Fibroblast of skin of back (primary cell): ENCODE measurements at places on chromosomes 2 and 18.

DNA sequence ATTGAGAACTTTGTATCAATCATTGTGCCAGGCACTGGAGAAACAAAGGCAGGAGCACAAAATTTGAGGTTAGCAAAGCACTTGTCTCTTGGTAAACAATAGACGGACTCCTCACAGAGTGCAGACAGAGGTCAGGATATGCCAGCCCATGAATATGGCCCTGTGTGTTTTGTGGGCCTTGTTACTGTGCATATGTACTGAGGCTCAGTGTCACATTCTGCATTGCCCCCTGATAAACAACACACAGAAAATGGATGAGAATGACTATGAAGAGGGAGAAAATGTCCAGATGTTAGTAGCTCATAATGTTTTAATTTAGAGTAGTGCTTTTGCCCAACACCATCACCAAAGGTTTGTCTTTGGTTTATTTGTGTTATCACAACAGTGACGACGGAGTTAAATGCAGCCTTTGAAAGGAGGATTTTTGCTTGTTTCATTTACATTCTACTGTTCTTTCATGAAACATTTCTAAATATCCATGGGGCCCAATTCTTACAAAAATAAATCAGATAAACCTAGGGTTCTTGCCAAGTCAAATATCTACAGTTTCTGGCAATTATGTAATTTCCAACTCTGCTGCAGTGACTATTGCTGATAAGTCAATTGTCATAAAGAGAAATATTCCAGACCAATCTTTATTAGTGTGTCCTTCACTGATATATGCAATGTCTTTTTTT, 14.6 kb upstream of the NT5C1B start:
- DNase-seq: no peak

GRCh38 chr2:100137866-100138570, 4.4 kb downstream of the AFF3 start:
- no peak for DNase-seq

GRCh38 chr2:85772841-85773491, 19.2 kb downstream of the ATOH8 start:
- DNase-seq: no peak

- peak; percentile 75 for DNase-seq
Observed at GRCh38 chr2:12555012-12555645, 161.6 kb upstream of the TRIB2 start.

DNA sequence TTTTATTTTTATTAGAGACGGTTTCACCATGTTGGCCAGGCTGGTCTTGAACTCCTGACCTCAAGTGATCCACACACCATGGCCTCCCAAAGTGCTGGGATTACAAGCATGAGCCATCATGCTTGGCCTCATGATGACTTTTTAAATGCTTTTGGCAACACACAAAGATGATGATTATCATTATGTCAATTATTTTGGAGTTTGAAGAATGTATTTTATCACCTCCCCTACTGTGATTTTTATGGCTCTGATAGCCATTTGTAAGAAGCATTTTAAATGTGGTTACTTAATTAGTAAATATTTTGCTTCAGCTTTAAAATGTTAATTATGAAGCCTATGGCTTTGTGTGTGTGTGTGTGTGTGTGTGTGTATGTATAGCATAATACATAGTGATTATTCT, 45.1 kb upstream of the RAB27B start:
- no peak for DNase-seq

DNA sequence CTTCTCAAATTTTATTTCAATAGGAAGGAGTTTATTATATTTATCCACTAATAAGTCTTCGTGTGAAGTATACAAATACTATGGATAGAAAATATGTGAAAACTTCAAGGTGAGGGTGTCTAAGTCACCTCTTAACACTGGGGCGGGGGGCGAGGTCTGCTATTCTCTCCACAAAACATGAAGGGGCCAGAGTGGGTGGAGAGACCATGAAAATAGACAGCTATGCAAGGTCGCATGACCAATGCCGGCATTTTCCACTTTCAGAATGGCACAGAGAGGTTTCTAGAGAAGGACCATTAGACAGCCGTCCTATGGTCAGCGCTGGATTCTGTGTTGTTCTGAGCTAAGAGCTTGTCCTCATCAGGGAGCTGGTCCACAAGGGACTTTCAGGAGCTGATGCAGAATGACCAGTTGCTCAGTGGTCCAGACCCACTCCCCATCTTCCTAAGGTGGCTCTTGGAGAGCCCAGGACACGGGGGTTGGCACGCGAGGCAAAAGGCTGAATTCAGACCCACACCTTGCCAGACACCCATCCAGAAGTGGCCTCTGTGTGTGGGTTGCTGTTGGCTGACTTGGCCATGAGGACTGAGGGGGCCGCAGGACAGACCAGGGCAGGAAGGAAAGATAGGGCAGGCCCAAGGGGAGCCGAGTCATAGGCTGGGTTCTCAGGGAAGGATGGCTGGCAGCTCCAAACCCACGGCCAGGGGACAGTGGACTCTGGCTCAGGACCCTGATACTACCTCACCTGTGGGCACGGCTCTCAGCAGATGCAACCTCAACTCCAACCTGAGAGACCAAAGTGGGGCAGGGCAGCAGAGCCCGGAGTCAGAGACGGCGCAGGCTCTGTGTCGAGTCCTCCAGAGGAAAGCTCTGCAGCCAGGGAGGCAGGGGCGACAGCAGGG, 69.8 kb downstream of the NDUFA10 start:
- DNase-seq: no peak

DNA sequence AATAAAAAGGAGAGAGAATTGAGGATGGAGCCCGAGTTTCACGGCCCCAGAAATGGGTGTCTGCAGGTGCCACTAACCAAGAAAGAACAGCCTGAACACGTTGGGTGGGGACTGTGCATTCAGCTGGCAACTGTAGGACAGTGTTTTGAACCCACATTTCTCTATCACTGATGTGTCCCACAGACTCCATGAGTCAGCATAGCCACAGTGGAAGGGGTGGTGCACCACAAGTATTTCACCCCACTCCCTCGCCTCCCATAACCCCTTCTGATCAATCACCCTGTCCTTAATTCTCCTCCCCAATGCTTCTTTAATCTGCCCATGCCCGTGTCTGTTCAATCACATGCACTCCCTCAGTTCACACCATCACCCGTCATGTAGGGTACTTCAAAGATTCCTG, 291.5 kb downstream of the ZNF516 start:
- no peak for DNase-seq

DNA sequence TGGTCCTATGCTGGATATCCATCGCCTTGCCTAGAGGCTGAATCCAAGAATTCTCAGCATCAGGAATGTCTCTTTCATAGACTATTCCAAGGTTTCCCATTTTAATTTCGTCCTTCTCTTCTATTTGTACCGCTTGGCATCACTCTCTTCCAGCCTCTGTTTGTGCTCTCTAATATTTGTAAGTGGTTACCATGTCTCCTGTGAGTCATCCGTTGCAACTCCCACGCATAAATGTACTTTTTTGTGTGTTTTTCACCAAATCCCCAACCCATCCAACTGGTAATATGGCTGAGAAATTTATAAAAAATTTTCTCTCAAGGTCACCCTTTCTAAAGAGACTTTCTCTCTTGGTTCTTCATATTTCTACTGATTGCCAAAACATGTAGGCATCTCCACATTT, 21.8 kb downstream of the COLEC12 start:
- peak; percentile 68 for DNase-seq

DNA sequence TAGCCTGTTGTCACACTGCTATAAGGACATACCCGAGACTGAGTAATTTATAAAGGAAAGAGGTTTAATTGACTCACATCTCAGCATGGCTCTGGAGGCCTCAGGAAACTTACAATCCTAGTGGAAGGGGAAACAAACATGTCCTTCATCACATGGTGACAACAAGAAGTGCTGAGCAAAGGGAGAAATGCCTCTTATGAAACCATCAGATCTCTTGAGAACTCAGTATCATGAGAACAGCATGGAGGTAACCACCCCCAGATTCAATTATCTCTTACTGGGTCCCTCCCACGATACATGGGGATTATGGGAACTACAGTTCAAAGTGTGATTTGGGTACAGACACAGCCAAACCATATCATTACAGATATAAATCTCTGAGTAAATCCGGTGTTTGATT, 148.7 kb downstream of the PRPF40A start:
- no peak for DNase-seq

DNA sequence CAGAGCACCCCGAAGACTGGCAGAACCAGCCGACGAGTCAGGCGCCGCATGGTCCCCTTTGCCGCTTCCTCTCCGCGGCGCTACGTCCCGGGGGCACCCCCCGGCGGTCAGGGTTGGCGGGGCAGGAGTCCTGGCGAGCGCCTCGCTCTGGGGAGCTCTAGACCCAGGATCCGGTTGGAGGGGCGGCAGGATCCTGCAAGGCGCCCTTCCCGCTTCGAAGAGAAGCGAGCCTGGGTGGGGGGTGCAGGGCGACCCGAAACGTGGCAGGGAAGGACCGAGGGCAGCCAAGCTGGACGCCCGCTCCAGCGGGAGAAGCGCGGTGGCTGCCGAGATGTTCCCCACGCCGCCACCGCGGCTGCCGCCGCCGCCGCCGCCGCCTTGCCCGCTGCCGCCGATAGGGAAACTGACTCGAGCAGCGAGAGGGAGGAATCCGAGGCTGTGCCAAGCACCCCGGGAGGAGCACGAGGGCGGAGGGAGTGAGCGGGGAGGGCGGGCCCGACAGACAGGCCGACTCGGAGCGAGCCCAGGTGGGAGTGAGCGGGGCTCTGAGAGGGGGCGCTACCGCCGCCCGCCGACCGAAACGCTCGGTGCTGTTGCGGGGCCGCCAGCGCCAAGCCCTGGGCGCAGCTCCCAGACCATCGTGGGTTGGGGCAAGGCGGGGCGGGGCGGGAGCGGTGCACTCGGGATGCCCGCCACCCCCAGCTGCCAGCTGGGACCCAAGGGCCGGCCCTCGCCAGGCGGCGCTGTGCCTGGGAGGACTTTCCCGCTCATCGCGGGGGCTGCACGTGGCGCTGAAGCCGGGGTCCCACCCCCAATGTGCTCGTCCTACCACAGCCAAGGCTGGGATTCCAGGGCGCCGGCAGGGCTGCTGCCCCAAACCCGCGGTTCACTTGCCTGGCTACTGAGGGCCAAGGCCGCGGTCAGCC, at the start of gene GALNT14:
GALNT14 (minus strand) TSS at position 404 of the 926 bp plus-strand sequence; CDS start at position 50, 354 bp downstream.
- DNase-seq: peak; percentile 69

GRCh38 chr2:72719416-72719815, 106.4 kb downstream of the EXOC6B start:
- DNase-seq: no peak

GRCh38 chr18:42644729-42645131, 470.8 kb downstream of the RIT2 start:
- no peak for DNase-seq
